ENCODE measurements at places on chromosomes 3 and 15. TPM values are rescaled to one million over a fixed set of nuclear protein-coding genes. Genes with fewer than 3 reads are reported as not detected.

- no peak for DNase-seq
Observed at GRCh38 chr15:47685141-47685870, 32.0 kb upstream of the SEMA6D start.

DNA sequence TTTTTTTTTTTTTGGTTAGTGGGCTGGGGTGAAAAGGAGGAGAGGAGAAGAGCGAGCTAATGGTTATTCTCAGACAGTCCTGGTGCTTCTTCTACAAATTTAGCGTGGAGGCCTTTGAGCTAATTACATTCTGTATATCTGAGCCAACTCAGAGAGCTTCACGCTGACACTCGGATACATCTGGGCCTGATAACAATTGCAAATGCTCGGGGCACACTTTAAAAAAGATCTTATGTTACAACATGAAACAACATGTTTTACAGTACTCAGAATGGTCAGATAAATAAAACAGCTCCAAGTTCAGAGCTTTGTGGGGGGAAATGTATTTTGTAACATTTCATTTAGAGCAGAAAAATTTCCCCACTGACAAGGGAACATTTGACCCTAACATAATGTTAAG is 966.9 kb upstream of the NR2F2 start:
- no peak for DNase-seq

GRCh38 chr3:39491733-39492350 is 24.4 kb downstream of the MOBP start:
- DNase-seq, result no peak

STRIT1 gene
- total RNA-seq, result not detected

DNA sequence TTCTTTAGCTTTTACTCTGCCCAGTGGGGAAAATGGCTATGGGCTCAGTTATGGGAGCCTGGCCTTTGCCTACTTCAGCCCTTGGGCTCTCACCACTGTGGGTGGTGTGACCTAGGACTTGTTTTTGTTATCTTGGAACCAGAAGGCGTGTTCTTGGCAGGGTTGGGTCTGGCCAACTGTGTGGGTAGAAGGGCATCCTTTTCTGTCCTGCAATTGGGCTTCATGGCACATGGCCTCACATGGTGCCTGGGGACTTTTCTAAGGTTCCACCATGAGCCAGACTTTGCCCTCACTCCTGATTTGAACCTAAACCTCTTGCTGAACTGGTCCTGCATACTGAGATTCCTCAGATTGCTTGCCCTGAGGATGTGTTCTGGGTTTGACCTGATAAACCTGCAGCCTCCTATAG is 1.7 kb downstream of the GLYCTK start:
- no peak for DNase-seq

IGDCC3 gene
- total RNA-seq, result not detected

DNA sequence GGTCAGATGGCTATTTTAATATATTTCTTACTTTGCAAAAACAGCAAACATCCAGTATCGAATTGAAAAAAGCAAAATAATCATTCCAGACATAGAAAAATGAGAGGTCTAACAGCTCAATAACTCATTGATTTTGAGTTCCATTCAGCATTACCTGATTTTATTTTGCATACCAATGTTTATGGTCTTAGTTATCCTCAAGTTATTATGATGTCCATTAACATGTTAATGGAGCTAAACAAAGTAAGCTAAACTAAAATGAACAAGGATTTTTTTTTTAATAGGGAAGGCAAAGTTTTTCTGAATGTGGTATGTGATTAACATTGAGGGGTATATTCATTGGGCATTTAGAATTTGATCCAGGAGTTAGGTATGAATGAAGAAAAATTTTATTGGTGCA is 13.1 kb downstream of the MYH15 start:
- DNase-seq, result no peak

CHAC1 gene
- total RNA-seq, result not detected

SSUH2 gene
- not detected for total RNA-seq

DNA sequence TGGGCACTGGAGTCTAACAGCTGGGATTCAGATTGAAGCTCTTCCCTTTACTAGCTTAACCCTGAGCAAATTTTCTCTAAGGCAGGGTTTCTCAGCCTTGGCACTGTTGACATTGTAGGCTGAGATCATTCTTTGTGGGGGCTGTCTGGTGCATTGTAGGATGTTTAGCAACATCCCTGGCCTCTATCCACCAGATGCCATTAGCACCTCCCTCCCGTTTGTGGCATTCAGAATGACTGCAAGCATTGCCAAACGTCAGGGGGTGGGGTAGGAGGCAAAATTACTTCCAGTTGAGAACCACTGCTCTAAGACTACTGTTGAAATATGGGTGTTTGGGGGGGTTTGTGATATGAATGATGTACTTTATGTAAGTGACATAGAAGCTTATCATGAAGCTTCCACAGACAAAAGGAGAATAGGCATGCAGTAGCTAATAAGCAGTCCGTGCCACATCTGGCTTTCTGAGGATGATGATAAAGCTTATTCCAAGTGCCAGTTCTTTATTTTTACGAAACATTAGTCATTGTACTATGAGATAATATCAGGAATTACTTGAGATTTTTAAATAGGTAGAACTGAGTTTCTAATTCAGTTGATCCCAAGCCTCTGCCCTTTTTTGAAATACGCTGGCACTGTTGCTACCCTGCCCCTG is 39.3 kb downstream of the NKIRAS1 start:
- no peak for DNase-seq
